ENCODE measurements at places on chromosomes 5 and 9. TPM values are rescaled to one million over a fixed set of nuclear protein-coding genes. Genes with fewer than 3 reads are reported as not detected.

DNA sequence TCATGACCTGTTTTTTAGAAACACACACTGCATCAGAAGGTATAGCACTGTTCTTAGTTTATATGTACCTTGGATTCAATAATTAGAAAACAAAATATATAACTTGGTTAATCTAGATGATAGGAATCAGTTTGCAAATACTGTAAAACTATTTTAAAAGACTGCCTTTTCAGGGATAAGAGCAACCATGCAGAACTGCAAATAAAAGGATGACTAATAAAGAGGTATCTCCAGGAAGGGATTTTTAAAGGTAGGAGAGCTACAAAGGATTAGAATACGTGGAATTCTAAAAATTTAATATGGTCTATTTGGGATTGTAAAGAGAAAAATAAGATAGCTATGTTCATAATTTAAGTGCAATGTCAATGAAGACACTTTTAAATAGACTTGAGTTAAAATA, 9.4 kb downstream of the GABRA1 start:
- no peaks in the 10 kb centered on the region for H3K27me3 ChIP-seq
- no peaks in the 10 kb centered on the region for H3K4me1 ChIP-seq
- H3K36me3 ChIP-seq = no peaks in the 10 kb centered on the region

- peak overlapping the region; percentile 20 for H3K4me3 ChIP-seq
- no peaks in the 10 kb centered on the region for H3K36me3 ChIP-seq
- H3K27ac ChIP-seq = no peak overlapping the region
- peaks cover 31% of the 10 kb centered on the region for H3K27me3 ChIP-seq
- peak; percentile 30 for DNase-seq
- H3K4me1 ChIP-seq = peaks cover 8% of the 10 kb centered on the region
Observed at GRCh38 chr9:76704593-76705204, 59.5 kb upstream of the PCA3 start.

DNA sequence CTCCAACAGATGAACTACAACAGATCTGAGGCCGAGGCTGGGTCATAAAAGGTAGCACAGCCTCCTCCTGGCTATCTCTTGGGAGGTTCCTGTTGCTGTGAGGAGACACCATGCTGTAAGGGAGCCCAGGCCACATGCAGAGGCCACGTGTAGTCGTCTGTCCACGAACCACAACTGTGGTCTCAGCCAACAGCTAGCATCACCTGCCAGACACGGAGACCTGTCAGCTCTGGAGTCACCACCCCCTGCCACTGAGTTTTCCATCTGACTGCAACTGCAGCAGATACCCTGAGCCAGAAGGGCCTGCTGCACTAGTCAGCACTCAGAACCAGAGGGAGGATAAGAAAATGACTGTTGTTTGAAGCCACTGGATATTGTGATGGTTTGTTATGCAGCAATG, 12.7 kb upstream of the GOLM1 start:
- peaks cover under 1% of the 10 kb centered on the region for H3K4me1 ChIP-seq
- DNase-seq = no peak
- H3K27me3 ChIP-seq = peaks cover 14% of the 10 kb centered on the region
- H3K36me3 ChIP-seq = no peaks in the 10 kb centered on the region
- H3K4me3 ChIP-seq = no peak overlapping the region

DNA sequence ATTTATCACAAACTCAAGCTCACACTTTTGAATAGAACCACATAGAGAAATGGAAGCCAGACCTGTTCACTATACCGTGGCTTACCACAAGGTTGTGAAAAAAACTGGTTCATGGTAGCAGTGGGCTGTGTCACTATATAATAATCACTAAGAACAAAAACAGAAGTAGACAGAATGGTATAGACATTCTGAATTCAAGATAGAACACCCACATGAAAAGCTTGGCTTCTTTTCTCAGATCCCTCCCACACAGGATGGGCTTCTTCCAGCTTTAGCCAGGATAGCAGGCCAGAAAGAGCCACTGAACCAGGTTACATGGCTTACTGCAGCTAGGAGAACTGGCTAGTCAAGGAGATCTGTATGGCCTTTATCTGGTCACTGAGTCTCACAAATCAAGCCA, 6.1 kb upstream of the NRG2 start:
- H3K4me3 ChIP-seq = no peak overlapping the region
- peaks cover 38% of the 10 kb centered on the region for H3K27me3 ChIP-seq
- H3K36me3 ChIP-seq = no peaks in the 10 kb centered on the region
- no peak overlapping the region for H3K27ac ChIP-seq

Gene OMD
- not detected for total RNA-seq

All from activated naive CD8-positive, alpha-beta T cell treated with anti-CD3 and anti-CD28 coated beads, Interleukin-2, amount 10 ng/mL, durations not matched to agents 7 days and 5 days (primary cell).